ENCODE measurements at places on chromosomes 3 and 15.

- DNase-seq: no peak
Observed at GRCh38 chr15:62553911-62554563, 389.0 kb upstream of the C2CD4B start.

DNA sequence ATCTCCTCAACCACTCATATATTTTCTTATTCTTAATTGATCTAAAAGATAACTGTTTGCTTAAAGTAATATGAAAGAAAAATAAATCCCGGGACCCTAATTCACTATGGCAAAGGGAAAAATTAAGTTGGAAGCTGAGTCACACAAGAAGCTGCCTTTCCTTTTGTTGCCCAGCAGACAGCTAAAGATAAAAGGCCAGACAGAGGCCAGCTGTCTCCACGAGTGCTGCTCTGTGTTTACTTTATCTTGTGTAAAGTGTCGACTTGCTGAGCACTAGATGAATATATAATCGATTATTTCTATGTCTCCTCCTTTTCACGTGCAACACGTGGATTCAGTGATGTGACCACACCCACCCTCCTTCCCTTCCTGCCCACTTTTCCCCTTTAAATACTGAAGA, 52.8 kb upstream of the NSMCE3 start:
- no peak for DNase-seq

- DNase-seq: no peak
Observed at GRCh38 chr15:37788767-37789396, 145.6 kb upstream of the TMCO5A start.

DNA sequence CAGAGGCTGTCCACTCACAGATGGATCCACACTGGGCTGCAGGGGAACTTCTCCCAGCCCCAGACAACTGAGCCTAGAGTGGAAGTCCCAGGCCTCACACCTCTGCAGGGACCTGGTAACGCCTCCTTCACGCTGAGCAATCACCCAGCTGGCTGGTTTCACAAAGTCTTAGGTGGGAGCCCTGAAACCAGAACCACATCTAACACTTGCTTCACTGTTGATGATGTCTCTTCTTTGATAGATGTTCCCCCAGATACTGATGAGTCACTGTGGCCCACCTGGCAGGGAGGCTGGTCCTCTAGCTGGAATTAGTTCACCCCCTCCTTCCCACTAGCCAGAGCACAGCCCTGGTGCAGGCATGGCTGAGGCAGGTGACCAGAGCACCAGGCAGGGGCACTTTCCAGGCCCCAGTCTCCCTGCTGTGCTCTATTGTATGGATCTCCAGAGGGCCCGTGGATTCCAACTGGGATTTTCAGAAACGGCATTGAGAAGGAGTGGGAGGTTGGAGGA, 33.5 kb downstream of the MYL3 start:
- DNase-seq: no peak

DNA sequence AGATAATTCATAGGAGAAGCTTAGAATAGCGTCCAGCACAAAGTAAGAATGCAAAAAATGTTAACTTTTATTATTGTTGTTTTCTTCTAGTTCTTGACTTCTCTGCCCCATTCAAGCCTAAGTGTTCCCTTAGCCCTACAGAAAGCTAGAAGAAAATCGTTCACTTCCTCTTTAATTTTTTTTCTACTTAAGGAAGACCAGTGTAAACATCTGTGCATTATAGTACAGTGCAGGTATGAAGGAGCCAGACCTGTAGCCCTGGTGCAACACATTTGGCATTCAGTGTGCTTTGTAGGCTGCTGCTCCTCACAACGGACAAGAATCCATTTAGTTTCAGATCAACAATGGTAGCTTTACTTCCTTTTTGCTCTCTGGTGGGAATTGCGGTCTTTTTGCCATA, 127.8 kb upstream of the SLC7A14 start:
- no peak for DNase-seq

DNA sequence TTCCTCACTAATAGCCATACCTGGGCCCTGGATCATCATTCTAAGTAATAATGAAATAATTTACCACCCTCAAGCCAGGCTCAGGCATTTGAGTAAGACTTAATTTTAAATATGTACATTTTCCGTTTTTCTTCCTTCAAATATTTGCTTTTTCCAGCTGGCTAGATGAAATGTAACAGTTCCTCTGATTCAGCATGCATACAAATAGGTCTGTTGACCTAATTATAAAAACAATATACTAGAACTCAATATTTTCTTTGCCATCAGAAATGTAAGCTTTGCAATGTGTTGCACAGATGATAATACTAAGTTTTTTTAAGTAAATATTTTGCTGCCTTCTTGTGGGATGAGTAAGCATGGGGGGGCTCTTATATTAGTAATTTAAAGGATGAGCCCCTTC, 91.6 kb downstream of the FEZF2 start:
- DNase-seq: no peak

DNA sequence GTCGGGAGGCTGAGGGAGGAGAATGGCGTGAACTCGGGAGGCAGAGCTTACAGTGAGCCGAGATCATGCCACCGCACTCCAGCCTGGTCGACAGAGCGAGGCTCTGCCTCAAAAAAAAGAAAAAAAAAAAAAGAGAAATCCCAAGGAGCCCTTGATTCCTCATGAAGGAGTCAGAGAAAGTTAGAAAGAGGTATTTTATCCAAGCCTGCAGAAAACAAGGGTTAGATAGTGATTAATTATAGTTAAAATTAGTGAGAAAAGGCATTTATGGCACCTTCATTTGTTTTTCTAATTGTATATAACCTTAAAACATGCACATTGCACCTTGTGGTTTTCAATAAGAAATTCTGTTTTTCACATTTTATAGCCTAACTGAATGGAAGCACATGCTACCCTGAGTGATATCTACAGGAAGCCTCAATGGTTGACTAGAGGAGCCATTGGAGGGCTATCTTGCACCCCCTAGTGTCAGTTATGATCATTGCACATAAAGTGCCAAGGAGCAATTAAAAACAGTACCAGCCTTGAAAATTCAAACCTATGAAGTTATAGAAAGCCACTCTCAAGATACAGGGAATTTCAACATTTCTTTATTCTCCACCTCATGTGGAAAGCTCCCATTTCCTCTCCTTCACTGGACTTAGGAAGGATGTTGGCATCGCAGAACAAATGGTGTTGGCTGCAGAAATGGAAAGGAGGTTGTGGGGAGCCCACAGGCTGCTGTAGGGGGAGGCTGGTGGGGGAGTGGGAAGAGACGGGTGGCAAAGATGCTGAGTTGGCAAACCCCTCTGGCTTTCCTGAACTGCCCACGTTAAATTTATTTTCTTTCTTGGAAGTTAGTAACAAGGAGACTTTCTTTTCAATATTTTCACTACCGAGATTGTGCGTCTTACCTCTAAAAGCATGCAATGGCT, 48.5 kb downstream of the ITGA11 start:
- DNase-seq: peak; percentile 80

DNA sequence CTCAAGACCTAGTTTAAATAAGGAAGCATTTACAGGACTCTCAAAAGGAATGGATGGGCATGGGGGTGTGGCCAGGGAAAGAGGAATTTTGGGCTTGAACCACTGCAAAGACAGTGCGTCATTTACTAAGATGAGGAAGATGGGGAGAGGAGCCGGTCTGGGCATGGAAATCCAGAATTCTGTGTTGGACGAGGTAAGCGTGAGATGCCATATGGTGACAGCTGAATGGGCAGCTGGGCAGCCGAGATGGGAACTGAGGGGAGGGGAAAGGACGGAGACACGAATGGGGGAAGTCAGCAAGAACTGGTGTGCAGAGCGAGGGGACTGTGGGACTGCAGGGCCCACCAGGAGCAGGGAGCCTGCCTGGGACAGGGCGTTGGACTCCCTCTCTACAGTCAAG, 24.2 kb downstream of the TMEM44 start:
- DNase-seq: no peak

GRCh38 chr3:154776549-154777225, 303.4 kb upstream of the MME start:
- peak; percentile 13 for DNase-seq

- DNase-seq: no peak
Observed at GRCh38 chr15:80697075-80697685, 2.1 kb downstream of the ABHD17C start.

DNA sequence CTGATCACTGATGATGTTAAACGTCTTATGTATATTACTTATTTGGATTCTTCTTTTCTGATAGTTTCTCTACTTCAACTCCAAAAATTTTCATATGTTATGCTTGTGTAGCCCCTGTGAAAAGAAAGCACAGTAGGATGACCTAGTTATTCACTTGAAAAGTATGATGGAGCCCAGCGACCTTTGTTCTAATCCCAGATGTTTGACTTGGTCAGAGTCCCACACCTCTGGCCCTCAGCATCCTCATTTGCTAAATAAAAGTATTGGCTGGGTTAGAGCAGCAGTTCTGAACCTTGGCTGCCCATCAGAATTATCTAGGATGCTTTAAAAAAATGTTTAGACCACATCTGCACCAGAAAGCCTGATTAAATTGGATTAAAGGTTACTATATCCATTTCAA, 173.7 kb downstream of the ATG7 start:
- DNase-seq: no peak

GRCh38 chr15:66497502-66498455, at the start of gene SNAPC5:
TSS of gene SNAPC5 (minus strand) at chr15:66497762. CDS start at chr15:66497731, 31 bp downstream.
- peak; percentile 96 for DNase-seq

DNA sequence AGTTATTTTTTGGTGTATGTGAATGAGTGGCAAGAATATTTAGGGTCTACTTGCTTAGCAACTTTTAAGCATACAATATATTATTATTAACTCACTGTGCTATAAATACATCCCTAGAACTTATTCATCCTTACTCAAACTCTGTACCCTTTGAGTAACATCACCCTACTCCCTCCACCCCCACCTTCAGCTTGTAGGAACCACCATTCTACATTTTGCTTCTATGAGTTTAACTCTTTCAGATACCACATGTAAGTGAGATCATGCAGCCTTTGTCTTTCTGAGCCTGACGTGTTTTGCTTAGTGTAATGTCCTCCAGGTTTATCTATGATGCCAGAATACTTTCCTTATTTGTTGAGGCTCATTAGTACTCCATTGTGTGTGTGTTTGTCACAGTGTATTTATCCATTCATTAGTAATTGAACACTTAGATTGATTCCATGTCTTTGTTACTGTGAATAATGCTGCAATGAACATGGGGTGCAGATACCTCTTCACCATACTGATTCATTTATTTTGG, 526.9 kb downstream of the PYDC2 start:
- no peak for DNase-seq

DNA sequence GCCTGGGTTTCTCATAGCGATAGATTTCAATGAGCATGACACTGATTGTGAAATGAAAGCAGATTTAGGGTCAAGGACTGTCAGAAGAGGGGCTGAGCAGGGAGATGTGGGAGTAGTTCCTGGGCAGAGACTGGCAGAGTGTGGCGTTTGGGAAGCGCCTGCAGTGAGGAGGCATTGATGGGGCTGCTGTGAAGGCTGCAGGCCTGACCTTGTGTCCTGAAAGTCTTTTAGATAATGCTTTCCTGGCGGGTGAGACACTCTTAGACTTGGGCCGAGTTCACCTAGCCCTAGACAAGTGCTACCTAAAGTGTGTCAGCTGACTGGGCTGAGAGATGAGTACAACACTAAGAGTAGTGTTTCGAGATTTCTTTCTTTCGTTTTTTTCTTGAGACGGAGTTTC, 20.7 kb downstream of the USP13 start:
- DNase-seq: no peak

GRCh38 chr15:75836959-75837334, 6.3 kb upstream of the UBE2Q2 start:
- peak; percentile 90 for DNase-seq
